Mammary microvascular endothelial cell (primary cell): ENCODE measurements at places on chromosomes 4 and X. TPM values are rescaled to one million over a fixed set of nuclear protein-coding genes. Genes with fewer than 3 reads are reported as not detected.

Gene NIPAL1
- 2.4 and 2.5 TPM in 2 replicates for total RNA-seq

Gene KLF8
- total RNA-seq, result 1.00 and 1.4 TPM in 2 replicates

Gene SYNPO2
- total RNA-seq, result 0.27 and 0.30 TPM in 2 replicates

Gene PF4V1
- not detected in 2 replicates for total RNA-seq

Gene MGARP
- 0.69 and 0.93 TPM in 2 replicates for total RNA-seq

Gene ADAMTS3
- 0.80 and 0.94 TPM in 2 replicates for total RNA-seq

Gene SPIN4
- total RNA-seq, result 3.3 and 3.7 TPM in 2 replicates

Gene CNGA2
- not detected in 2 replicates for total RNA-seq

Gene PNMA6F
- total RNA-seq, result not detected in 2 replicates

Gene ARSJ
- total RNA-seq, result 27.6 TPM in 2 replicates

Gene OTC
- not detected in 2 replicates for total RNA-seq

Gene GCNA
- 0.25 and 1.3 TPM in 2 replicates for total RNA-seq

Gene ATP8A1
- 3.1 and 4.0 TPM in 2 replicates for total RNA-seq

Gene ADAM29
- total RNA-seq, result not detected in 2 replicates

Gene FDCSP
- not detected in 2 replicates for total RNA-seq

Gene ART3
- total RNA-seq, result 0.07 TPM in 1 of 2 replicates, not detected in the other

Gene ENPP6
- total RNA-seq, result not detected in 2 replicates

Gene GAGE12E
- not detected in 2 replicates for total RNA-seq

Gene CSAG1
- not detected in 2 replicates for total RNA-seq

Gene TBX22
- total RNA-seq, result not detected in 2 replicates

Gene SPACA5
- 0.80 TPM in 1 of 2 replicates, not detected in the other for total RNA-seq

Gene CLCN5
- 5.1 and 7.3 TPM in 2 replicates for total RNA-seq

Gene CT45A1
- total RNA-seq, result not detected in 2 replicates

Gene RASGEF1B
- not detected in 2 replicates for total RNA-seq

Gene NAAA
- total RNA-seq, result 59.8 and 86.5 TPM in 2 replicates

Gene UGT2B15
- total RNA-seq, result not detected in 2 replicates

Gene CTAG2
- not detected in 2 replicates for total RNA-seq

Gene PRSS48
- total RNA-seq, result not detected in 2 replicates

Gene FAM184B
- not detected in 2 replicates for total RNA-seq

Gene GAGE12H
- total RNA-seq, result not detected in 2 replicates

Gene DUX4
- total RNA-seq, result not detected in 2 replicates

Gene FAT4
- 14.6 and 19.2 TPM in 2 replicates for total RNA-seq

Gene ALB
- total RNA-seq, result not detected in 2 replicates

Gene GSX2
- total RNA-seq, result not detected in 2 replicates

Gene SMIM10
- total RNA-seq, result 1.5 and 3.3 TPM in 2 replicates

Gene EVC2
- total RNA-seq, result 2.5 TPM in 2 replicates

Gene CDKL5
- total RNA-seq, result 1.5 and 1.9 TPM in 2 replicates

Gene KANTR
- total RNA-seq, result 2.6 and 3.3 TPM in 2 replicates

Gene SLC2A9
- total RNA-seq, result 2.5 and 2.9 TPM in 2 replicates

Gene RPL36A
- total RNA-seq, result 1,983 and 2,269 TPM in 2 replicates

Gene DCAF8L2
- not detected in 2 replicates for total RNA-seq

Gene IQSEC2
- total RNA-seq, result 5.5 and 7.1 TPM in 2 replicates

Gene FRMPD4
- total RNA-seq, result under 0.01 and 0.05 TPM in 2 replicates

Gene TMSB15A
- 7.7 and 8.9 TPM in 2 replicates for total RNA-seq

Gene ARR3
- not detected in 2 replicates for total RNA-seq

Gene TMEM31
- total RNA-seq, result not detected in 2 replicates

Gene ATRX
- total RNA-seq, result 35.1 and 44.4 TPM in 2 replicates

Gene SLC9B2
- total RNA-seq, result 24.7 and 27.0 TPM in 2 replicates

Gene ATP2B3
- not detected in 2 replicates for total RNA-seq

Gene GABRQ
- total RNA-seq, result 0.05 and 0.13 TPM in 2 replicates

Gene CBR4
- 11.2 and 15.4 TPM in 2 replicates for total RNA-seq

Gene GUCY1A1
- total RNA-seq, result 0.67 and 1.3 TPM in 2 replicates
